Panc1 (cell line): ENCODE measurements at places on chromosomes 12 and 14.

GRCh38 chr14:50340045-50340444 lies 27.9 kb downstream of the DMAC2L start:
- DNase-seq: no peak

- DNase-seq: no peak
Observed at GRCh38 chr12:111425655-111426054, 19.9 kb downstream of the SH2B3 start.

DNA sequence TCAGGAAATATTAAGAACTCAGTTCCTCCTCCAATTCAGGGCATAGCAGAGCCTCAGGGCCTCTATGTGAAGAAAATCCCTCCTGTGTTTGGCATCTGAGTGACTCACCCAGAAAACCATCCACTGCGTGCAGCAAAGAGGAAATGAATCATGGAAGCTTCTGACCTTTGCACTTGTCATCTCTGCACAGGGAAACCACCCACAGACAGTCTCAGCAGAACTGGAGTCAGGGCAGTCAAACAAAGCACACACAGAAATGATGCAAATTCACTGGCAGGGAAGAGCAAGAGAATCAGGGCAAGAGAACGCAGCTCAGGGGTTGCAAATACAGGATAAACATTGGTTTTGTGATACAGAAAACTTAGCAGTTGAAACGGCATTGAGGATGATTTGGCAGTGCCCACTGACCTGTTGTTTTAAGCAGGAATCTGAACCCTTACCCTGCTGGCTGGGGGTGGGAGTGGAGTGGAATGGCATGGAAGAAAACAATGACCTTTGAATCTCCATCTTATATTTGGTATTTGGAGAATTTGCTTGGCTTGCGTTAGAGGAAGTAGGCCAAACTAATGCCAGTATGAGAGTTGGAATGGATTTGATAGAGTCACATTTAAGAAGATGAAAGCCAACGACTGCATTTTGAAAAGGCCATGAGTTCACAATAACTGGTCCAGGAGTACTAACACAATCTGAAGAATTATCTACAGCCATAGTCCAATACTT lies 53.5 kb downstream of the PHLDA1 start:
- DNase-seq: peak; percentile 98

DNA sequence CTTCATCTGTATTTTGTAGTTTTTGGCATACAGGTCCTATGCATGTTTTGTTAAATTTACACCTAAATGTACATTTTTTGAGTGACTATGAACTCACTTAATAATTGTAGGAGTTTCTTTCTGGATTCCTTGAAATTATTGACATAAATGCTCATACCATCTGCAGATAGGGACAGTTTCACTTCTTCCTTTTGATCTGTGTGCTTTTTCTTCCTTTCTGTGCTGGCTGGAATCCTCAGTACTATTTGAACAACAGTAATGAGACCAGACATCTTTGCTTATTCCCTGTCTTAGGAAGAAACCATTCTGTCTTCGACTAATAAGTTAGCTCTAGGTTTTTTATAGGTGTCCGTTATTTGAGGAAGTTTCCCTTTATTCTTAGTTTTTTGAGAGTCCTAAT lies 110.3 kb downstream of the ADGRD1 start:
- DNase-seq: no peak

DNA sequence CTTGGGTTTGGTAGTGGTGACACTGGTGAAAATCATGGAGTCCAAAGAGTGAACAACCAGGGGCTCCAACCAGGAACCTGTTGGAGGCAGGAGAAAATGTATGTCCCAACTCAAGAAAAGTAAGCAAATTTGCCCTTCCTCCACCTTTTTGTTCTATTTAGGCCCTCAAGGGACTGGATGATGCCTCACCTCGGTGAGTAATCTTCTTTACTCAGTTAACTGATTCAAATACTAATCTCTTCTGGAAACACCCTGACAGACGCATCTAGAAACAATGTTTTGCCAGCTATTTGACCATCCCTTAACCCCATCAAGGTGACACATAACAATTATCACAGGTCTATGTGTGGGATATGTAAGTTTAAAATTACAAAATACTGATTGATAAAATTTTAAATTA lies 272.4 kb upstream of the FOXG1 start:
- DNase-seq: peak; percentile 47

GRCh38 chr12:51183816-51184215 lies 10.9 kb upstream of the TFCP2 start:
- DNase-seq: no peak

DNA sequence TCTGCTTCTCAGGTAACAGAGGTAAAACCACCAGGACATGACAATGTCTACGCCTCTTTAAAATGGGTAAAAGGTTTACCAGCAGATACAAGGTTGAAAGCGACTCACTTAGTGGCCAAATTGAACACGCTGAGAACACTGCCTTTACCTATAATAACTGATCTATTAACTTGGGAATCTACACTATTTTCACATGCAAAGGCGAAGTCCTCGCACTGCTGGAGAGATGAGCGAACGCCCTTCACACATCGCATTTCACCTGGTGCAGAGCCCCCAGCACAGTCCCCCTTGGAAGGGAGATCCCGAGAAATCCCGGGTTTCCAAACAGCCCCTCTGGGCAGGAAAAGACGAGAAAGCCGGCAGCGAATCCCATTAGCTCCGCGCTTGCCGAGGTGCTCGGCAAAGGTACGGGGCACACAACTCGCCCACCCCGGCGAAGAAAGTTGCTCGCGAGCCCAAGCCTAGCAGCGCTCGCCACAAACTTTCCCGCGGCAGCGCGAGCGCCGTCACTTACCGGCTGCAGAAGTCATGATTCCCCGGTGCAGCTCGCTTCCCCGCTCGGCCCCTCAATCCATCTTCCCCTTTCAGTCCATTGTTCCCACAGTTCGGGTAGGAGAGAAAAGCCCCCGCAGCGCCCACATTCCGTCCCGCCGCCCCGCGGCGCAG lies 423 bp downstream of the FGD6 start:
- no peak for DNase-seq

GRCh38 chr12:52521568-52522266 lies 1.5 kb upstream of the KRT5 start:
- no peak for DNase-seq

DNA sequence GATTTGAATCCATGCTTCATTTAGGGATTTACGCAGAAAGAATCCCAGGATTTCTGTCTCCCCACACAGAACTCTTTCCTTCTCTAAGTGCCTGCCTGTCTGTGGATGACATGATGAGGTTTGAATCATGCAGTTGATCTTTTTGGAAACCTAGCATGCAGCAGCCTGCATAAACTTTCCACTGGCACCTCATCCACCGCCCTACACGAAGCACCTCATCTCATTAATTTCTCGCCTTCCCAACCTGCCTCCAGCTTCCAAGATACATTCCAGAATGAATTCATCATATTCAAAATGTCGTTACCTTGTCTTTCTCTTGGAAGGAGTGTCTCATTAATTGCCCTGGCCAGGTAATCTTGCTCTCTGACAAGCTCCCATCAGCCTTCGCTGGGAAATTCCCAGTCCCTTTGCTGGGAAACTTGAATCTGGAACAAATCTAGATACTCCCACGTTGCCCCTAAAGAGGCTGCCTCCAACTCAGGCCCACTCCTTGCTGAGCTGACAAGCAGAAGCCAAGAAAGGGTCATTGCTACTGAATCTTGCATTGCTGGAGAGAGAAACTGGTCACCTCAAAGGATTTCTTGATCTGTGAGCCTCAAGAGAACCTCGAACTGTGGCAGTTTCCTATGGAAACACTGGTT lies 48.2 kb downstream of the SERPINA3 start:
- DNase-seq: no peak

- DNase-seq: peak; percentile 55
Observed at GRCh38 chr12:13864081-13864673, 117.2 kb downstream of the GRIN2B start.

DNA sequence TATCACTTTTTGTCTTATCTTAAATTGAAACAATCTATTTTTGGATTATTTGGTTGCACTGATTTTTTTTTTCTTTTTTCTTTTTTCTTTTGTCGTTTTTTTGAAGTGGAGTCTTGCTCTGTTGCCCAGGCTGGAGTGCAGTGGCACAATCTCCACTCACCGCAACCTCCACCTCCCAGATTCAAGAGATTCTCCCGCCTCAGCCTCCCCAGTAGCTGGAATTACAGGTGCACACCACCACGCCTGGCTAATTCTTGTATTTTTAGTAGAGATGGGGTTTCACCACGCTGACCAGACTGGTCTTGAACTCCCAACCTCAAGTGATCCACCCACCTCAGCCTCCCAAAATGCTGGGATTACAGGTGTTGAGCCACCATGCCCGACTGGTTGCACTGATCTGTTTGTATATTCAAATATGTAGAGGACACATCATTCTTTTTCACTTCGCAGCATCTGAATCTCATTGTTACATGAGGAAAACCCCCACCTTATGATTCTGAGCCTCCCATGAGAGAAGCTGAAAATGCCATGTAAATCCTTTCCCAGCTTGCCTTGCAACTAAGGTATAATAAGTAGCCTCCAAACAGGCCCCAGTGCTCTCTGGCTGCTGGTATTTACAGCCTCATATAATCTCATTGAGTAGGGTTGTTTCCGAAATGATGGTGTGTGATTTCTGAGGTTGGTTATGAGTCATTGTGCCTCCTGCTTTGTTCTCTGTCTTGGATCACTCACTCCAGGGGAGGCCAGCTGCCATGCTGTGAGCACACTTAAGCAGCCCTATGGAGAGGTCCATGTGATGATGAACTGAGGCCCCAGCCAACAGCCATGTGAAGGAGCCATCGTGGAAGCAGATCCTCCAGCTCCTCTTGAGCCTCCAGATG lies 5.2 kb upstream of the HSP90B1 start:
- peak; percentile 30 for DNase-seq

- DNase-seq: no peak
Observed at GRCh38 chr14:70956511-70956910, 49.3 kb downstream of the PCNX1 start.

DNA sequence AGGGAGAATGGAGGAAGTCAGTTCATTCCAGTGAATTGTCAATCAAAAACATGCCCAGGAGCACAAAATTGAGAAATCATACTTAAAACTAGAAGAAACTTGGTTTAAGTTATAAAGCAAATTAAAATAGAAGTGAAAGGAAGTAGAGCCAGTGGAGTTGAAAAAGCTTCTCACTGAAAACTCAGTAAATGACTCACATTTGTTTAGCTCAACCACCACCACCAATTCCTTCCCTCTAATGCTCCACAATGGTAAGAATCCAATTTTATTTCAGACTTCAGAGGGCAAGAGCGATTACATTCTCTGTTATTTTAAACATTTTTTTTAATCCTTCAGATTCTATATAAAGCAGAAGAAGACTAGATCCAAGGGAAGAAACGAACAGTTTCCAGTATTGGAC lies 19.4 kb downstream of the UTP20 start:
- DNase-seq: no peak

DNA sequence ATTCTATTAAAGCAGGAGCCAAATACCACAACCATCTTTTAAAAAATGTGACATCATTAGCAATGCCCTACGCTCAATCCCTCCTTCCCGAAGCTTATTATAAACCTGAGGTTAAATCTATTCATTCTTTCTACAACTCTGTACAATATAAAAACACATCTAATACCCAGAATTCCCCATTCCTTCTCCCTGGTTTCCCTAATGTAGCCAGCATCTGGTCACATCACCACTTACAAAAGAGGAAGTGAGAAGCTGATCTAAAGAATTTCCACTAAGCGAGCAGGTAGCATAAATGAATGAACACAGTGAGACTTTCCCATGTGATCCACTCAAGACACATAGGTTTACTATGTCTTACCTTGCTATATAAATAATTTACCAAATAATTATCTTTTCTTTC lies 90.4 kb downstream of the LRP6 start:
- DNase-seq: no peak

GRCh38 chr12:111573476-111573875 lies 25.6 kb downstream of the ATXN2 start:
- no peak for DNase-seq

DNA sequence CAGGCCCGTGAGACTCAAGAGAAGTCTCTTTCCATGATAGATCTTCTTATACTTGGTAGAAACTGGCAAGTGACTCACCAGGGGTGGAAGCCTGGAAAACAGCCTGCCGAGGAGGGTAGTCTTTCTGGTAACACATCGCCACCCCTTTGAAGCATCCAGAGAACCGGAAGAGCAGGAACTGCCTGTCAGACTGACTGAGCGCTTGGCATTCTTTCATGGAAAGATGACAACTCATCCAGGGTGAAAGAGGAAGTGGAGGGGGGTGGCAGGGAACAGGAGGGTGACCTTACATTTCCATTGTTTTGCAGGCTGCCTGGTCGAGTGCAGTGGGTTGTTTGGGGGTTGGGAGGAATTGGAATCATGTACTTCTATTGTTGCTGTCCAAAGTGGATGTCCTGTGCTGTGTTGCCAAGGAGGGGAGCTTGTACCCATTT lies 34.5 kb downstream of the PRKCH start:
- DNase-seq: no peak

DNA sequence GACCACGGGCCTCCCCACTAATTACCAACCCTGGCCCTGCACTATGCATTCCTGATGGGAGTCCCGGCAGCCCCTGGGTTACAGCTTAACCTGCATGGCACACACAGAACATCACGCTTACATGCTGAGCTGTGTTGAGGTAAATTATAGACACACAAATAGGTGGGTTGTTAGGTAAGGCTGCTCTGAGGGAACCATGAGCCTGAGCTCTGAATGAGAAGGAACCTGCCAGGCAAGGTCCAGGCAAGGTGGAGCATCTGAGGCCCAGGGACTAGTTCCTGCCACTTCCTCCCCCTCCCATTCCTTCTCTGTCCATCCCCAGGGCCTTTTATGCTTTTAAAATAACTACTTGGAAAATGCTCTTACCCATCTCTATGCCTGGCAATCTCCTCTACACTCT lies 82.7 kb upstream of the ESRRB start:
- DNase-seq: no peak

DNA sequence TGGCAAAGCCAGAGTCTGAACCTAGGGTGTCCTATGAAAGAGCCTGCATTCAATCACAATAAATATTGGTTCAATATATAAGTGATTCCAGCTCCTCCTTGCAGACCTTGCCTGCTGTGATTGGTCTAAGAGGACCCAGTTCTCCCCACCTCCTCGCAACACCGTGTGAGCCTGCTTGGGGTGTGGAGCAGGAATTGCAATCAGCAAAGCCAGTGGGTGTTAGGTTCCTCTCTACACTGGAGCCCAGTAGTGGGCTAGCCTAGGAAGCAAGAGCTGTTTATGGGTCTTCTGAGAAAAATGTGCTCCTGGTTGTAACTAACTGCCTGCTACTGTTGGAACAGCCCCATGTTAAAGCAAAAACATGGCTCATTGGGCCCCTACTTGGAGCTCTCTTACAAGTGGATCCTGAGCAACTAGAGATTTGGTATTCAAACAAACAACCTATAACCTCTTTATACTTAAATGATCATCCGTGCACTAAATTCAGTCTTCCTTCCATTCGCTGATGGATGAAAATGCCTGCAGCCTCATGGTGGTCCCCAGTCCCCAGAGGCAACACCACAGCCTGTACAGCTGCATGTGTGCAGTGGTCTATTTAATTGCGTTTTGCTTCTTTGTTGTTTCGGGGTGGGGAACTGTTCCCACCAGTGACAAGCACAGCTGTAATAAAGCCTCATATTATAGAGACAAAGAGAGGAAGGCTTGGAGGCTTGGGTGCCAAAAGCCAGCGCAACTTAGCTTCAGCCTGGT lies 3.7 kb upstream of the SELPLG start:
- DNase-seq: no peak
